Natural killer cell treated with Interleukin-12 subunit alpha and Interleukin-12 subunit beta and Interleukin-15 and Interleukin-18, amount 100 ng/mL, for 72 hours (primary cell): ENCODE measurements at places on chromosomes 13 and 19.

DNA sequence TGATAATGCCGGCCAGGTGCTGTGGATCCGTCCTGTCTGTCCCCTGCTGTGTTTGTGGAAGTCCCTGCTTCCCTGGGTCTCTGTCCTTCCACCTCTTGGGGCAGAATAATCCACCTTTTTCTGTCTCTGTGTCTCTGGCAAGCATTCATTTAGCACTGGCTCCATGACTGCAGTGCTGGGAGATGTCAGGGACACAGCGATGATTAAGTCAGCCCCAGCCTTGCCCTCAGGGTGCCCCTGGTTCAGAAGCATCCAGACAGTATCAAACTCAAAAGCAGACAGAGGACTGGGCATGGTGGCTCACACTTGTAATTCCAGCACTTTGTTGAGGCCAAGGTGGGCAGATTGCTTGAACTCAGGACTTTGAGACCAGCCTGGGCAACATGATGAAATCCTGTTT lies 1.5 kb downstream of the HIPK4 start:
- no peak for DNase-seq

DNA sequence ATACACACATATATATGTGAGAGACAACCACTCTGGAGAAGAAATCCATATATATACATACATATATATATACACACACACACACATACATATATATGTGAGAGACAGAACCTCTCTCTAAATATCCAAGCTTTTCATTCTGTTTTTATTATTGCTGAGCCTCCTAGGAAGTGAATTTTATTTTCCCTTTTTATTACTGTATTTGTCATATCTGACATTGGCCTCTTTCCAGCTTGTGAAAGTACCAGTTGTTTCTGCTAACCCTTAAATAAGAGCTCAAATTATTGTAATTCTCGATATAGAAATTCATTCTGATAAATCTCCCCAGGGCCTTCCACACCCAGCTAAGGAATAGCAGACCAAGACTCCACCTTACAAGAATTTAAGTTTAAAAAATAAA lies 81.0 kb downstream of the NUFIP1 start:
- DNase-seq: no peak

- no peak for DNase-seq
These were observed 117.4 kb upstream of the STARD13 start for GRCh38 chr13:33402975-33403374.

- no peak for DNase-seq
These were observed 256.4 kb downstream of the IRS2 start for GRCh38 chr13:109529964-109530363.

DNA sequence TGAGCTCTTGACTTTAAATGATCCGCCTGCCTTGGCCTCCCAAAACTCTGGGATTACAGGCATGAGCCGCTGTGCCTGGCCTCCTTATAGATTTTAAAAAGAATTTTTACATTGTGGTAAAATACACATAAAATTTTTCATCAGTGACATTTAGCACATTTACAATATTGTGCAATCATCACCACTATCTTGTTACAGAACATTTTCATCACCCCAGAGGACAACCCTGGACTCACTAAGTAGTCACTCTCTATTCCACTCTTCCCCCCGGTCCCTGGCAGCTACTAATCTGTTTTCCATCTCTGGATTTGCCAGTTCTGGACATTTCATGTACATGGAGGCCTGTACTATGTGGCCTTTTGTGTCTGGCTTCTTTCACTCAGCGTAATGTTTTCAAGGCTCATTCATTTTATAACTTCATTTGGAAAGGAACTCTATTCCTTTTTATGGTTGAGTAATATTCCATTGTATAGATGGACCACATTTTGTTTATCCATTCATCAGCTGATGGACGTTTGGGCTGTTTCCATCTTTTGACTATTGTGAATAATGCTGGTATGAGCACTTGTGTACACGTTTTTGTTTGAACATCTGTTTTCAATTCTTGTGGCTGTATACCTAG lies 19.9 kb downstream of the MEGF8 start:
- DNase-seq: no peak

GRCh38 chr13:34810996-34811395 lies 131.1 kb upstream of the NBEA start:
- DNase-seq: no peak
